ENCODE measurements at places on chromosomes 4 and X.

DNA sequence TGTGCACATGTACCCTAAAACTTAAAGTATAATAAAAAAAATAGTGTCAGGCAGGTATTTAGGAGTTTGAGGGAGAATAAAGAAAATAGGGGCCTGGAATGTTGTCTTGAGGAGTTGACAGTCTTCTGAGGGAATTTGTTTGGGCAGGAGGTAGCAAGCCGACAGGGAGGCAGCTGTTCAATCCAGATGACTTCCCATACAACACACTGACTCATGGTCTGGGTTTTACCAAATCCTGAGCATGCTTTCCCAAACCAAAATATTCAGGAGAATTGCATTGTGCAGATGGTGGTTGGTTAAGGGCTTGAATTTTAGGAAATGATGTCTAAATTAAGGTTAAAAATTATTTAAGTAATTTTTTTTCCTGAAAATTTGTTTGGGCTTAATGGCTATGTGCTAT, 430.0 kb downstream of the INPP4B start:
- peak; percentile 32 for DNase-seq

- no peak for DNase-seq
Observed at GRCh38 chrX:45811326-45811725, 610.6 kb upstream of the DIPK2B start.

GRCh38 chr4:151783867-151784266, 23.1 kb upstream of the GATB start:
- no peak for DNase-seq

- no peak for DNase-seq
Observed at GRCh38 chrX:46306103-46306502, 239.1 kb downstream of the ZNF674 start.

DNA sequence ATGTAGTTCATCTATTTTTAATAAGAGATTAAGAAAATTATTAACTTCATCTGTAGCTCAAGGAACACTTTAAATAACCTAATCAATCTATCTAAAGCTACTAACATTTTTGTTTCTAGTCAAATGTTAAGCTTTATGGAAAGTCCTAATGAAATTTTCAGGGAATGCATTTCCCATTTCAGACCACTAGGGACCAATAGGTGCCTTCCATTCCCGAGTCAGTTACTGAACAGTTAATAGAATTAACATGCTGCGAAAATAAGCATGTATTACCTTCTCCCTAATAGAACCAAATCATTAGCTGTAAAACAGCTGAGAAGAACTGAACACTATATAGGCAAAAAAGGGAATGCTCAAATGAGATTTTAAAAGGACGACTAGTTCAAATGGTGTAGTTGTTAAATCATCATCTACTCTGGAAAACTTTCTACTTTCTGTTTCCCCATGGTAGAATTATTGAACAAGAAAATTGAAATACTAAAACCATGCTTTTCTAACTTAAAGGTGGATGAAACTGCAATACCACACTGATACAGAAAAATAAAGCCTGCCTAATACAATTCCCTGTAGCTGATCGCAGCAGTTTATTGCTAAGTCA, 22.5 kb downstream of the STX18 start:
- no peak for DNase-seq

DNA sequence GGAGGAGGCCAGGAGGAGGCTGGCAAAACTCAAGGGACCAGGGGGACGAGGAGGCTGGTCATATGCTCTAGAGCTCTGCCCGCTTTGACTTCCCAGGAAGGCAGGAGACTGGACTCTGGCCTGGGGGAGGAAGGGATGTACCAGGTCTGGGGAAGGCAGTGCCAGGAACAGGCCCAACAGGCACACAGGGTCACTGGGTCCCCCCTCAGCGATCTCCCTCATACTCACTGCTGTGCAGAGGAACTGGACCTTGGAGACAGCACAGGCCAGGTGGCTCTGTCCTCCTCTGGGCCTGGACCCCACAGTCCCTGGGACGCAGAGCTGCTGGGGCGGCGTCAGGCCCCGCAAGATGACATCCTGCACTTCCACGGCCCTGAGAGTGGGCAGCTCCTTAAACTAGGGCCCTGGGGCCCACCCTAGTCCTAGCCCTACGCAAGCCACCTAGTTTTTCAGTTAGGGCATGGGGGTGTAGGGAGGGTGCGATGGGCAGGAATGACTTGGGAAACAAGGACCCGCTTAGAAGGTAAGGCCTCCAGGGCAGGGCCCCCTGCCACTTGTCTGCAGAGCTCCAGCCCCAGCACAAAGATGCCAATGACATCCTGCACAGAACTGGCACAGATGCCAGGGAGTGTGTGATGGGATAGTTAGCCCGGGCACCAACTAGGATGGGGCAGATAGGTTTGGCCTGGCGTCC, 59.5 kb downstream of the HTRA3 start:
- no peak for DNase-seq

DNA sequence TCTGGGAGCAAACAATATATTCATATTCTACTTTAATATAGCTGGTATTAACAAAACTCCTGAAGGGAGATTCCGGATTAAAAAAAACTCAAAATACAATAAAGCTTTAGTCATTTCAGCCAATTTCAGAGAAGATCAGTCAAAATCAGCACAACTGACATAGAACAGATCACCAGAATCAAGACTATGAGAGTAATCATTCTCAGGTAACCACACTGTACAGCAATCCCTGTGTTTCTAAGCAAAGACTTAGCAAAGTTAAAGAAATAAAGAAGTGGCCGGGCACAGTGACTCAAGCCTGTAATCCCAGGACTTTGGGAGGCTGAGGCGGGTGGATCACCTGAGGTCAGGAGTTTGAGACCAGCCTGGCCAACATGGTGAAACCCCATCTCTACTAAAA, 9.1 kb downstream of the DCTD start:
- no peak for DNase-seq

DNA sequence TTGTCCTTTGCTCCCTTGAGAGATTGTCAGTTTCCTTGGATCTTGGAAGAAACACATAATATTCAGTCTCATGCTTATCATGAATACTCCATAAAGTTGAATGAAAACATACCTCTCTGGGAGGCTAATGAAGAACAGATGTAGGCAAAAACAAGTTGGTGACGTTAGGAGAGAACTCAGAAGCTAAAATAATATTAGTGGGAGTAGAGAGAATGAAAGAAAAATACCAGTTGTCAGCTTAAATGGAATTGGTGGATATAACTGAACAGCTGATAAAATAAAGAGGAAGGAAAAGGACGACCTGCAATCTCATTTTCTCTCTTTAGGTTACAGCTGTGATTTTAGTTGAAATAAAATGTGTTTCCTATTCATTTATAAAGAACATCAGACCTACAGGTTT, 124.8 kb downstream of the SNCA start:
- no peak for DNase-seq

DNA sequence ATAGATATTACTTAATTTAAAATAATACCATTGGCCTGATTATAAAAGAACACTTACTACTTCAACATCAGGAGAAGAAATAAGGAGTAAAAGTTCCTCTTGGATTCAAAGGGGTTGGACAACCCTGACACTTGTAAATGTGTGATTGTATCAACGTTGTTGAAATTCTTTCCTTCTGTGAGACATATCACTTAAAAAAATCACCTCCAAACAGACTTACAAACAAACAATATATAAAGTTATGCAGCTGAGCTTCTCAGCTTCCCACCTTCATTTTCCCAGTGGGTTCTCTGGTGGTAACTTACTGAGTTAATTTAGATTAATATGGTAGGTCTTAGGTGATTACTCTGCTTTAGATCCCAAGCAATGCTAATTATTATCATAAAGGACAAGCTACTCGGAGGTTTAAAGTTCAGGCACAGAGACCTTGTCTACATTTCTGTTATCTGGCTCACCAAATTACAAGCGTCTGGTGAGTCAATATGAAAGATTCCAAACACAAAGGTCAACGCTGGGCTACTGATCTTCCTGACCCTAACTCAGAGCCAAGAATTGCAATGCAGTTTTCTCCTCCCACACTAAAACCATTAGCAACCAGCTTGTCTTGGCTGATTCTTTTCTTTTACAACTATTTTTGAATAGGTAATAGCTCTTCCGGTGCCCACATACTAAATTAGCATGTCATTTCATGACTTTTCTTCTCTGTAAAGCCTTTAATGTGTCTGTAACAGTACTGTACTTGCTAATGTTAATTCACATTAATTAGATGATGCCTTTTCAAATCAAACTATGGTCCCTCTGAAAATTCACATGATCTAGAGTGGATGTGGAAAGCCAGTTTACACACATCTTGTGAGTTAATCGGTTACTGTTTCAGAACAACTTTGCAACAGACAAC, 157.6 kb downstream of the RASL11B start:
- peak; percentile 43 for DNase-seq

DNA sequence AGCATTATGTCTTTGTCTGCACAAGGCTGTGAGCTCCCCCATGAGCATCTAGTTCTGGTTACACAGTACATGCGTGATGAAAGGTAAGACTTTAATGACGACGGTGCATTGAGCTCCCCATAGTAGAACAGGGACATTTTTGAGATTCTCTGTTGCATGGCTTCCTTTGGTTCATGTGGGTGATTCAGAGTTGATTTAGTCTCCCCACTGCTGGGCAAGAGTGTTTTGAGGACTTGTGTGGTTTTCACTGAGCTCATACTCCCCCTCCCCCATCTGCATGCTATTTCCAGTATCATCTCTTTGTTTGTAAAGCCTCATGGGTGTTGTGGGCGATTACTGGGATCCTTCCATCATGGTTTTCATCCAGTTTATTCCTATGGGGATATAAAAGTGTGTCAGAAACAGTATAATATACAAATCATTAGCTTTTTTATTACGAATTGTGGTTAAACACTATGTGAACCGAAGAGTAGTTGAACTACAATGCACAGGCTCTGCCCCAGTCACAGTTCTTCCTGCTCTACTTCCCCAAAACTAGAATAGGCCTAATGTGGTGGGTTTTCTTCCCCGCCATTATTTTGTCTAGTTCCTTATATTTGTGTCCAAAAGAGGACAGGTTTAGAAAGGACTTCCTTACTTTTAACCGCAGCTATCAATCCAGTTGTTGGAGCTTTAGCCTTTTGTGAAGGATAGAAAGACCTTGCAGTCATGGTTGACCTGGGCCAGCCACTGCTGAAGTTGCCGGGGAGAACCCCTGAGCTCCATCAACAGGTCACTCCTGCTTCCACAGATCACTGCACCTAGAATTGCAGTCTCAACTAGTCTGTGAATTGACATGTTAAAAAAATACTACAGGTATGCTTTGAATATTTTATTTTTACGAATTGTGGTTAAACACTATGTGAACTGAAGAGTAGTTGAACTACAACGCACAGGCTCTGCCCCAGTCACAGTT, 30.4 kb downstream of the KIT start:
- DNase-seq = no peak

GRCh38 chr4:15242021-15242420, 185.8 kb upstream of the C1QTNF7 start:
- no peak for DNase-seq

DNA sequence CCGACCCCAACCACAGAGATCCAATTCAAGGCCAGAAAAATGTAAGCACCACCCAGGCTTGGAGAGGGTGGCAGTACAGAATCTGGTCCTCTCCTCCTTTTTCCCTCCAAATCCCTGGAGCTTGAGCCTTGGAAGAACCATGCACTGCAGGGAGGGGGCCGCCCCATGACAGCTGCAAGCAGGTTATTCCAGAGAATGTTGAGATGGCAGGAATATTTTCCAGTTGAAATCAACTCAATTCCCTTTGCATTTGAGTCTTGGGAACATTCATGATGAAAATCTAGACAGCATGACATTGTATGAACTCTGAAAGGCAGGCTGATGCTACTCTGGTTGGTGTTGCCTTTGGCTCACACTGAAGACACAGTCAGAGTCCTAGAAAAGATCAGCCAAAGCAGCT, 386.6 kb upstream of the FGF16 start:
- no peak for DNase-seq

- no peak for DNase-seq
Observed at GRCh38 chr4:25884031-25884782, 21.4 kb upstream of the SEL1L3 start.

DNA sequence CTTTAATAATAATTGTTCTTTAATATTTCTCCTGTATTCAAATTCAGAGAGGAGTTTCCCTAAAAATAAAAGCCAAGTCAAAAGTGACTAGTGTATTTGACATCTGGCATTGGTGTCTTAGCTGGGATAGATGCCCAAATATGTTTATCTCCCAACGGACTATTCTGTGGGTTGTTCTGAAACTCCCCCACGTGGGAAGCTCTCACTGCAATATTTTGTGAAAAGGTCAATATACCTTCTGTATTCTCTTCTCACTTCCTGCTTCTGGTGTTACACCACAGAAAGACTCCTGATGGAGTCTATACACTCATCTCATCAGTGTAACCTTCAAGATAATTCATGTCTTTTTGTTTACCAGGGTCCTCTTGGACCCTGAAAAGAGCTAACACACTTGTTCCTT, 2052.8 kb upstream of the TENM3 start:
- DNase-seq = no peak

- no peak for DNase-seq
Observed at GRCh38 chrX:22037911-22038537, 5.9 kb downstream of the PHEX start.

- no peak for DNase-seq
Observed at GRCh38 chr4:56755901-56756300, 65.6 kb downstream of the SPINK2 start.

DNA sequence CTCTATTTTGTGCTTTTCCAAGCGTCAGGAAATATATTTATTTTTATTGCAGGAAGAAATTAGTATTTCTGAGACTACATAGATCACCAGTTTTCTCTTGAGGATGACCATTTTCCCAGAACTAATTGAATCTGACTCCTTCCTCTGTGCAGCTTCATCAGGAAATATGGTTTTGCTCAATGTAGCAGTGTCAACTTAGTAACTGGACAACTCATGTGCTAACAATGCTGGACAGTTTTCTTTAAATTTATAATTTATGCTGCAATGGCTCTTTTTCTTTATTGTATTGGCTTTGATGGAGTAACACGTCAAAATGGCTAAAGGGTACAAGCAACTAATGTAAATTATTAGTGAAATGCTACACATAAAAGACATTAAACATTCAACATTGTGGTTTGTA, 531.5 kb downstream of the ANKRD50 start:
- no peak for DNase-seq

GRCh38 chrX:154013614-154014360, 5.9 kb downstream of the IRAK1 start:
- DNase-seq = no peak

- no peak for DNase-seq
Observed at GRCh38 chr4:166930464-166930863, 303.8 kb downstream of the SPOCK3 start.

DNA sequence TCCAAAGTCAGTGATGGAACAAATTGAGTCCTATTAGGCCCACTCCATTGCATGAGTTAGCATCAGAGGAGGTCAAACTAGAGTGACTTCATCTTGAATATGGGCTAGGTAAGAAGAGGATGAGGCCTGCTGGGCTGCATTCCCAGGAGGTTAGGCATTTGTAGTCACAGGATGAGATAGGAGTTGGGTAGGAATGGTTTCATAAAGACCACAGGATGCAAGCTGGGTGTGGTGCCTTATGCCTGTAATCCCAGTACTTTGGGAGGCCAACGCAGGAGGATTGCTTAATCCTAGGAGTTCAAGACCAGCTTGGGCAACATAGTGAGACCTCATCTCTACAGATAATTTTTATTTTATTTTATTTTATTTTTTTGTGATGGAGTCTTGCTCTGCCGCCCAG, 26.8 kb downstream of the PDGFRA start:
- no peak for DNase-seq

Measured in HS-5 (cell line).